ENCODE measurements at places on chromosomes 11 and 22.

DNA sequence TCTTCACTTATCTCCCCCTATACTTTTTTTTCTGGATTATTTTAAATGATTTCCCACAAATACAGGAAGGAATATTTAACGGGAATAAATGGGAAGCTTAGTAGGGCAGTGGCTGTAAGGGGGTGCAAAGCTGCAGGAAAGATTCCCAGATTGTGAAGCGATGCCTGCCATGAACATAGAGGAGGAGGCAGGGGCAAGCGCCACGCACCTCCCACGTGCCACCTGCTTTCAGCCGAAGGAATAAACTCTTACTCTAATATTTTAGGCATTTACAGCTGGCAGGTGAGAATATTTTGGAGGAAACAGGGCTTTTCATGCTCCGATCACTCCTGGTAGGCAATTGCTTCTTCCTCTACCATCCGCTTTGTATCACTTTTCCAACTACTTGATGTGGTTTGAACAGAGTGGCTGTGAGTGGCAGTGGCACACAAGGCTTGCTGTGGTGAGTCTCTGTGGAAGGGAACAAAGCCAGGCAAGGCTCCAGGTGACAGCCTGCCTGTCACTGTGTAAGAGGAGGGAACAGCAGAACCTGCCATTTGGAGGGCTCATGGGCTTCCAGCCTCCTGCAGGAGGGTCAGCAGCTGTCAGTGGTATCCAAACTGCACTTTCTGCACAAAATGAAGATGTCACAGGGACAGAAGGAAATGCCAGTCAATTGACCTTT, 54.5 kb upstream of the PLET1 start:
- DNase-seq, result no peak

DNA sequence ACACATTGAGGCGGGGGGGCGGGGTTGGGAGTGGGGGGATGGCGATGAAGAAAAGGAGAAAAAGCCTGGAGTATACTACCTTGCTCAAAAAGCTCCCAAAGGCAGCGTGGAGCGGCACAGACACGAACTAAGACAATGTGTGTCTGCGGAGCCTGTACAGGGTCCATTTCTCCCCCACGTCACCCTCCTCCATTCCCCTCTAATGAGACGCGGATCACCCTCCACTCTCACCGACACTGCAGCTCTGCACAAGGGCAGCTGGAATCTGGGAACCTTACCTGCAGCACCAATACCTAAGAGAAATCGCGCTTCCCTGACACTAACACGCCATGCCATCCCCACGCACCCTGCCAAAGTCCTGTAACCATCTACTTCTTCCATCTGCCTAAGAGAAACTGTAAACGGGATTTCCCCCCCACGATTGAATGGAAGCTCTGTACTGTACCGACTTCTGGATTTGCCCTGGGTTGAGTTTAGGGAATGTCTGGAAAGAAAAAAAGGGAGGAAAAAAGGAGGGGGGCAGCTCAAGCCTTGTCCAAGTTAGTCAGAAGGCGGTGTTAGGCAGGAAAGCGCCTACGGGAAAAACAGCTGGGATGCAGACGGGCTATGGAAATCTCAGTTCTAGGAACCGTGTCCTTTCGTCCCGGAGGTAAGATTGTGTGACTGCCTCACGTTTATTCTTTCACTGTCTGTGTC, 125.7 kb upstream of the C11orf58 start:
- DNase-seq, result no peak

DNA sequence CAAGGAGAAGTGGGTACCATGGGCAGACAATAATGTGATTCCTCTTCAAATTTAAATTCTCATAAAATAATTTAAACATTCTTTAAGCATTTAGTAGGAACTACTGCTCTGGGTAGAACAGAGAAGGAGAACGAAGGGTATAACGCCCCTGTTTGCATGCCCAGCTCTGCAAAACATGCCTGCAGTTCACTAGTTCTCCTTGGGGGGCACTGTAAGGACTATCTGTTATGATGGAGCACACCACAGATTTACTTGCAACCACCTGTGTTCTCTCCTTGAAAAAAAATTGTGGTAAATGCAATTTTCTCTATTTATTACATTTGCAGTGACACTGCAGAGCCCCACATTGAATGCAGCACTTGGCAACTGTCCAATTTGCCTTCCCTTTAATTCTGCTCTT, 100.3 kb downstream of the GUCY1A2 start:
- DNase-seq, result no peak

DNA sequence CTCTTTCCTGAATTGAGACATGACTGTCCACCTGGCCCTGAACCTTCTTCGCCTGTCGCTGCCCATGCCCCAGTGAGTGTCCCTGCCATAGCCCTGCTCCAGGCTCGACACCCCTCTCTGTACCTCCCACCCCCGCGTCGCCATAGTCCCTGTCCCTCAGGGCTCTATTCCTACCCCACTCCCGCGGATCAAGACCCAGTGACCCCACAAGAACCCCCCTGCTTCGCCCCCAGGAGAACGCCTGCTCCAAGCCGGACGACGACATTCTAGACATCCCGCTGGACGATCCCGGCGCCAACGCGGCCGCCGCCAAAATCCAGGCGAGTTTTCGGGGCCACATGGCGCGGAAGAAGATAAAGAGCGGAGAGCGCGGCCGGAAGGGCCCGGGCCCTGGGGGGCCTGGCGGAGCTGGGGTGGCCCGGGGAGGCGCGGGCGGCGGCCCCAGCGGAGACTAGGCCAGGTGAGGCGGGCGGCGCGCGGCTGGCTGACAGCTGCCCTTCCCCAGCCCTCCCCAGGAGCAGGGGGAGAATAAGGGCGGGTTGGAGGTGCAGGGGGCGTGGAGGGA, 5.6 kb downstream of the NRGN start:
- no peak for DNase-seq

DNA sequence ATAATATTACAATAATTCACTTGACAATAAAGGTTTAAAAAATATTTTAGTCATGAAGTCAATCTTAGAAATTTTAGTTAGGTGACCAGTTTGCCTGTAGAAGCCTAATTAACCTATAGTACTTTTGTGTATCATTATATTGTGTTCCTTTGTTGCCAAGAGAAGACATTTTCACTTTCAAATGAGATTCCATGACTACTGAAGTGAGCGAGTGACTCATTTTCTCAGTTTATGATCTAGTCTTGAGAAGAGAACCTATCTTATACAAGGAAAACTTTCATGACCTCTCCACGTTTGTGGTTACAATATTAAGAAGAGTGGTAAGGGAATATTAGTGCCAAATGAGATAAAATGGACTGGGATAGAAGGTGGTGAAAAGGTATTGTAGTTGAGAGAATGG, 423.9 kb upstream of the CHORDC1 start:
- no peak for DNase-seq

GRCh38 chr11:11251394-11251970, 101.6 kb downstream of the CSNK2A3 start:
- DNase-seq, result no peak

DNA sequence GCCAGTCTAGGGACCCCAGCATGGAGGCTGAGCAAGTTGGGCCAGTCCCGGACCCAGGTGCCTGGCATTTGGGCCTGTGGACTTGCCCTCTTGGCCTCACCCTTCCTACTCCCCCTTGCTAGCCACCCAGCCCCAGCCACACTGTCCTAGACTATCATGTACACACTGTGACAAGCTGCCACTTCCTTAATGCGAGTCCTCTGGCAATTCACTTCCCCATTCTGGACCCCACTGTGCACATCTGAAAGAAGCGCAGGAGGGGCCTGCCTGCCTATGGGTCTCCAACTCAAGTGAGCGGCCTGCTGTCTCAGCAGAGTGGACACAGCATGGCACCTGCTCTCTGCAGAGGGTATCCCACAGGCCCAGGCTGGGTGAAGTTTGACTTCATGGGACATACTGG, 68.5 kb upstream of the LMO1 start:
- DNase-seq, result no peak

GRCh38 chr11:124748481-124749343, 3.3 kb downstream of the VSIG2 start:
- DNase-seq, result no peak

DNA sequence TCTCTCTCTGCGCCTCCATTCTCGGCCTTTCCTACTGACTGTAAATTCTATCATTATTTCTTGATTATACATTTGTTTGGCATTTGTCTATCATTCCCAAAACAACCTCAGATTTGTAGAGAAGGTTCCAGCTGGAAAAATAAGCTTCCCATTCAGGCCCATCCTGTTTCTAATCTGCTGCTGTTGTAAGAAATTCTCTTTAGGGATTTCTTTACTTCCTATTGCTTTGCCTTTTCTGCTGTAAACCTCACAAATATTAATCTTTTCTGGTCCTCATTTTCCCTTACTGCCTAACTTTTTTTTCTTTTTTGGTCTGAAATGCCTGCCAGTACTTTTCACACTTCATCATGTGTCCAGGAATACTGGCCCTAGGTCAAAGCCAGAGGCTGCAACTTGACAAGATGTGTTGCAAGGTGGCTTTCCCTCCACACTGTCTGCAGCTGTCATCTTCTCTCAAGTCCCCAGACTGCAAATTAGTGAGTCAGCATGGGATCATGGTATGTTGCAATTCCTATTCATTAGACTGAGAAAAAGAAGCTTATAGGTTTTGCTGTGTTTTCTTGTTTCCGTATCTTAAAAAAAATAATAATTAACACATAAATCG, 858.7 kb upstream of the CHORDC1 start:
- DNase-seq, result no peak

DNA sequence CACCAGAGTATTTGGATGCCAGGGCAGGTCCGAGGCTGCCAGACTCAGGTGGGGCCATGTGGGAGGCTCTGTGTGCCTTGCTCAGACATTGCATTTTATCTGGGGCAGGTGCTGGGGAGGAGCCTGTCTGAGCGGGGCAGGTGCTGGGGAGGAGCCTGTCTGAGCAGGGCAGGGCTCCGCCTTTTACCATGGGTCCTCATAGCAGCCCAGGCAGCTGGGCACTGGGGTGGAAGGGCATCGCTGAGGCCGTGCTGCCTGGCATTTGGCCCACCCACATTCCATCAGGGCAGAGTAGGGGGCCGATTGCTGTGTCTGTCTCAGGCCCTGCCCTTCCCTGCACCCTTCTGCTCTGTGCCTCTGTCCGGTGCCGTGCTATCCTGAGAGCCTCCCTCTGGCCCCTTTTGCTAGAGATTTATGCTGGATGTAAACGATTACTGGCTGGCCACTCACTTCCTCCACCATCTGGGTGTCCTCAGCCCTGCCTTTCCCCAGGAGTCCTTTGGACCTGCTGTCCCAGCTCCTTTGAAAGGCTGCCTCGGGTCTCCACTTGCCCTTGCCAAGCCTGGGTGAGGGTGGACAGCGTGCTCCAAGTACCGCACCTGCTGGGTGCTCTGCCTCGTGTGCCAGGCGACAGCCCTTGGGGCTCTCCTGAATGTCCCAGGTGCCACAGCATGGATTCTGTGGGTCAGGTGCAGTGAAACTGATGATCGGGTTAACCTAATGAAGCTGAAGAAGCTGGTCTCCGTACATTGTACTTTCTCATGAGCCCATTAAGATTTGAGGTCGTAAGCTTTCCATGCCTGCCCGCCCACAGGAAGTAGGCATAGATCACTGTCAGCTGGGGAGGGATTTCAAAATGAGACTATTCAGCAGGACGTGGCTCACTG, 281.6 kb downstream of the TBC1D22A start:
- no peak for DNase-seq

DNA sequence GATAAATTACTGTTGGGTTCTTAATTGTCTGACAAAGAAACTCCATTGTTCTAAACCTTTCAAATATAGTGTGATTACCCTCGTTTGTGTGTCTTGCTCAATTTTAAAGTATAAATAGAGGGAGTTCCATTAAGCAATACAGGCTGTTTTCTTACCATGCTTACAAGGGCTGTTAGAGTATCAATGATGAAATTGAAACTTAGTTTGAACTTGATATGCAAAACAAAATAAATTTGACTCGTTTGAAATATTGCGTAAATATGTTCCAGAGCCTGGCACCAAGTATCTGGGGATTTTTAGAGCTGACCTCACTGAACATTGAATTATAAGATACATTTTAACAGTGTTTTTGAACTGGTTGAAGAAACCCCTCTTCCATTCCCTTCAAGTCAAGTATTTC, 31.7 kb downstream of the TEAD1 start:
- DNase-seq, result no peak

DNA sequence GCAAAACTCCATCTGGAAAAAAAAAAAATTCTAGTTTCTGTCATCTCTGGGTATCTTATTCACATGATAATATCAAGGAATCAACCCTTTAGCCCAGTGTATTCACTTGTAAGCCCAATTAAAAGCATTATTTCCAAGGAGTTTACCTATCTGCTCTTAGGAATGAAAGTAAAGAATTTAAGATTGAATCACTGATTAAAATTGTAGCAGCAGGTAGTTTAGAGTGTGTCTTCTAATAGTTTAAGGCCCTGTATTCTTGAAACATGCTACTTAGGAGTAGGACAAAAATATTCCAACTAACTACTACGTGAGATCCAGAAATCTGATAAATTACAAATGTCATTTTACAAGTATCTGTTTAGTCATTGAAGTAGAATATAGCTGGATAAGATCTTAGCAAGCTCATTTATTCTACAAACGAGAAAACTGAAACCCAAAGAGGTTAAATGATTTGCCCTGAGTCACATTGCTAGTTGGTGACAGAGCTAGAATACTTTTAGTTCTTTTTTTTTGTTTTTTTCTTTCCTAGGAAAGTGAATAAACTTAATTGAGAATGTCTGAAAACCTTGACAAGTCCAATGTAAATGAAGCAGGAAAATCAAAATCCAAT, 4.0 kb downstream of the TCP11L1 start:
- DNase-seq, result no peak

DNA sequence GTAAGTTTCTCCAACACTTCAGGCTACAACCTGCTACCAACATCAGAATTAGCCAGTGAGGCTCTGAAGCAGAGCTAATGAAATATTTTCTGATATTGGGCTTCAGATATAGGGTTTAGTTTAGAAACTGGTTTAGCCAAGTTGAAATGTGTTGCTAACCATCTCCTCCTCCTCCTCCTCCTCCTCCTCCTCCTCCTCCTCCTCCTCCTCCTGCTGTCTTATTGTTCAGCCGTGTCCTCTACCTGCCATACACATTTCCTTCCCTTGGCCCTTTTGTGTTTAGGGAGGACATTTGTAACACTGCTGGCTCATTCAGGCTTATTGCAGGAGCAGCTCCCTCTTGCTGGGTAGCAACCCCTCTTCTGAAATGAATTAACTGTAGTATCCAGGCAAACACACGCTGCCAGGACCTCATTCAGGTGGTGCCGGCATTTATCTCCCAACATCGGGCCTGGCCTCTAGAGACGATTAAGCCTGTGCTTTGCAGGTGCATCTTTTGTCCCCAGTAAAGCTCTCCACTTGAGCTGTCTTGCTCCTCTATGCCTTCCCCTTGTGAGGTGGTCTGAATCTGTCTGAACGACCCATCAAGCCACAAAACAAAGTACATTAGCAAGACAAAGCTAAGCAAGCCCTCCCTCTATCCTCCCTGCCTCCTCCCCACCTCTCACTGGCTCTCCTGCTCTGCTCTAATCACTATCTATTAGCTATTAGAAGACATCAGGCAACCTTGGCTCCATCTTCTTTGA, 82.9 kb downstream of the KCNJ1 start:
- DNase-seq, result no peak

DNA sequence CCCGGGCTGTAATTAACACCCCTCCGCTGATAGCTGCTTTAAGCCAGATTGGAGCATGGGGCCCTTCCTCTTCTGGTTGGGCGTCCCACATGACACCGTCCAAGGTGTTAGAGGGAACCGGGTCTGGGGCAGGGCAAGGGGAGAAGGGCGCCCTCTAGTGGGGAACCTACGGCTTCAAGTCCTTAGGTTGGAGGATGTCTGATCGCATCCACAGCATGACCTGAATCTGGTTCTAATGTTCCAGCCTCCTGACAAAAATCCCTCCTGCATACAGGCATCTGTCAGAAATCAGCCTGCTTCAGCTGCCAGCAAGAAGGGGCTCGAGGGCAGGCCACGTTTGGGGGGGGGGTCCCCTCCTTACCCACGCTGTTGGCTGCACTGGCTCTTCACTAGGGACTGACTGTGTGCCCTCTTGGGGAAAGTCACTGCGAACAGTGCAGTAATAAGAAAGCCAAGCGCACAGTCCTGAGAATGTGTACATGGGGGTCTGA, 94.2 kb upstream of the TBCEL start:
- no peak for DNase-seq

Data from activated CD8-positive, alpha-beta memory T cell treated with anti-CD3 and anti-CD28 coated beads for 4 hours (primary cell).